ENCODE measurements at places on chromosomes 3 and 15. TPM values are rescaled to one million over a fixed set of nuclear protein-coding genes. Genes with fewer than 3 reads are reported as not detected.
A peak's percentile ranks its signal among the peaks of the same experiment; 100 is the strongest.

Gene SH2D7
- not detected for total RNA-seq

DNA sequence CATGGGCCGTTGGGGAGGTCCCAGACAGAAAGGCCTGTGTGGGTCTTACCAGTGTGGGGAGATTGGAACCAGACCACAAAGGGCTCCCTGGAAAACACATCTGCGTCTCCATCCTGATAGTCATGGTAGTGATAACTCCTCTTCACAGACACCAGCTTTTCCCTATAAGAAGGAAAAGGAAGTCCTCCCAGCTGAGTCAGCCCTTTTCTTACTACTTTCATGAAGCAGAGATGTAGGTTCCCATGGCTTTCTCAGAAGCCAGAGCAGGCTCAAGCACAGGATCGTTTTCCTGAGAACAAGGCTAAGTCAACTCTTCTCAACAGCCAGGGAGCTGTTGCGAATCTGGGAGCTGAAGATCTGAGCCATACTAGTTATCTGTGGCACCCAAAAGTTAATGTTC lies 6.1 kb downstream of the DNASE1L3 start:
- H3K36me3 ChIP-seq = no peaks in the 10 kb centered on the region
- no peaks in the 10 kb centered on the region for H3K27me3 ChIP-seq
- H3K27ac ChIP-seq = no peak overlapping the region
- DNase-seq = peak; percentile 14

DNA sequence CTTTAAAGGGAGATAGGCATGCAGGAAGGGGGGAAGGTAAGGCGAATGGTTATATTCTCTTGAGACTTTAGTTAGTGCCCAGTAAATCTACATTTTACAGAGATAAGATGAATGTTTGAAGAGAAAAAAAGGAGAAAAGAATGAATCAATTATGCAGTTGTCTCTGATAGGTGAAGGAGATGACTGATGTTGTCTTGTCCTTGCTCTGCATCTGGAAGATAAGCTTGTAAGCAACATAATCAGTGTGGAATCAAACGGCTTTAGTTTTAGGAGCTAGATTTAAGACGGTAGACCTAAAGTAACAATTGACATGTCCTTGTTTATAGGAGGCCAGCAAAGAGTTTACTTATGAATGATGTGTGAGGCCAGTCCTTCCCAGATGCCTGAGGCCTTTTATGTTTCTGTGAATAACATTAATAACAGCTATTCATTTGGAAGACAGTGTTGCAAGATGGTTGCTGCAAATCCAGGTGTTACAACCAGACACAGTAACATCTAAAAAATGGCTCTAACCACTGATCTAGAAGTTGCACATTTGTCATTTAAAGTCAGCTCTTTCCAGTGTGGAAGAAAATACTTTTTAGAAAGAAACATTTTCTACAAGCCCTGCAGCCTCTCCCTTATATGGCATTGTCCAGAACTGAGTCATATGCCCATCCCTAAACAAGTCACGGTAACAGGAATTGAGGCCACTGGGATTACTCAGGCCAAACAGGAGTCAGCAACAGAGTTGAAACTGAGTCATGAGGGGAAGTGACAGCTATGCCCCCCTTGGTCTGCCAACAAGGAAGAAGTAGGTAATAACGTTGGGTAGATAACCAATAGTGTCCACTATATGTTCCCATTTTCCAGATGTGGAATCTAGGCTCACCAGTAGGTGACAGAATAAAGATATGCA lies 77.5 kb upstream of the FBN1 start:
- no peaks in the 10 kb centered on the region for H3K36me3 ChIP-seq
- DNase-seq = no peak
- no peak overlapping the region for H3K27ac ChIP-seq
- H3K27me3 ChIP-seq = no peaks in the 10 kb centered on the region
- H3K4me1 ChIP-seq = peaks cover 12% of the 10 kb centered on the region

DNA sequence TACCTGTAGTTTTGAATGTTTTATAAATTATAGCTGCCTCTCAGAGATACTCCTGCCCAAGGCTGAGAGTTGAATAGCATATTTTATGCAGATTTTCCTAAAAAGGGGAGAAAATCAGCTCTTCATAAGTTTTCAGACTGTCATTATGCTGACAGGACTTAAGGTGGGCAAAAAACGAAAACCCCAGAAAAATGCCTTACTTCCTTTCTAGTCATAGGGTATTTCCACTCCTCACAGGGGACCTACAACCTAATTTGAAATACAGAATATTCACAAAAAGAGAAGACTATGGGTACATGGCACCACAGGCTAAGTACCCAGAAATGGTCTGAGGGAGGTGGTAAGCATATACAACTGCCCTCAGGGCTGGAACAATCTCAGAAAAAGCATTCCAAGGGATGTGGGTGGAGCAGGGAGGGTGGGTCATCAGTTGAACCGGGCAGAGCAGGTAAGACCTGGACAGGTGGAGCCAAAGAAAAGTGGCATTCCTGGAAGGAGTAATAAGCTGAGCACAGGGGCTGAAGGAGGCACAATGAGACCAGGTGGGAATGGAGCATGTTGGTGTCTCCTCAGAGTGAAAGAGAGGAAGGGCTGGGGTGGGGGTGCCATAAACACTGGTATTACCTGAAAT lies 10.6 kb upstream of the OXSR1 start:
- no peaks in the 10 kb centered on the region for H3K27me3 ChIP-seq
- no peak for DNase-seq
- no peaks in the 10 kb centered on the region for H3K4me1 ChIP-seq
- H3K27ac ChIP-seq = no peak overlapping the region

DNA sequence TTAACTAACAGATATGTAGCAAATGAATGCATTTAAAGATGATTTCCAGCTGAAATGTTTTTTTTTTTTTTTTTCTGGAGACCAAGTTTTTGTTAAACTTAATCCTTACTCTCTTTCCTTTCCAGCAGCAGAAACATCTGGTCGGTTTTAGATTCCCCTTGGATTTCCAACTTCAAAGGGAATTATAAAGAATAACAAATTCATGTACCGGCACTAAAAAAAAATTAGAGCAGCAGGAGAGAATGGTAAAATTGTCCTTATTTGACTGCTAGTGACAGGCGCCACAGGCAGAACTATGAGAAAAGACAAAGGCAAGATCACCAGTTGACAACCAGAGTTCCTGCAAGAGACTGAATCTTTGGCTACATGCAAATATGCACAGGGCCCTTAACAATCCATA lies 393.3 kb downstream of the TIGIT start:
- H3K36me3 ChIP-seq = no peaks in the 10 kb centered on the region
- no peaks in the 10 kb centered on the region for H3K4me1 ChIP-seq
